Activated CD4-positive, CD25-positive, alpha-beta regulatory T cell treated with anti-CD3 and anti-CD28 coated beads, Interleukin-2, amount 50 U/mL, for 24 hours (primary cell): ENCODE measurements at places on chromosomes 11 and 22.

GRCh38 chr11:44548032-44548695 is 17.3 kb upstream of the CD82 start:
- ATAC-seq: no peak

DNA sequence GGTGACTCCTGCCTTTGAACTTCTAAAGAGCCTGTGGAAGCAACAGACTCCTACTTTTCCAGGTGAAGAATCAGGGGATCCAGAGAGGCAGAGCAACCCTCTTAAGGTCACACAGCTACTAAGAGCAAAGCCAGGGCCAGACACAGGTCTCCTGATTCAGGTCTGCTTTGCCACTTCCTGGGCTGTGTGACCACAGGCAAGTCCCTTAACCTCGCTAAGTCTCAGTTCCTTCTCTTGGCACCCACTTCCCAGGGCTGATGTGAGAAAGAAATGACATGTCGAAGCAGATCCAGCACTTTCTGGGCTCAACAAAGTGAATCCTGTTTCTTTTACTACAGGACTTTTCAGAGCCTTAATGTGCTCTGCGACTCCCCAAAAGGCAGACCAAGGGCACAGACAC is 30.2 kb downstream of the UQCR10 start:
- ATAC-seq: no peak

GRCh38 chr22:43381693-43382092 is 30.1 kb upstream of the MPPED1 start:
- ATAC-seq: peak; percentile 22

DNA sequence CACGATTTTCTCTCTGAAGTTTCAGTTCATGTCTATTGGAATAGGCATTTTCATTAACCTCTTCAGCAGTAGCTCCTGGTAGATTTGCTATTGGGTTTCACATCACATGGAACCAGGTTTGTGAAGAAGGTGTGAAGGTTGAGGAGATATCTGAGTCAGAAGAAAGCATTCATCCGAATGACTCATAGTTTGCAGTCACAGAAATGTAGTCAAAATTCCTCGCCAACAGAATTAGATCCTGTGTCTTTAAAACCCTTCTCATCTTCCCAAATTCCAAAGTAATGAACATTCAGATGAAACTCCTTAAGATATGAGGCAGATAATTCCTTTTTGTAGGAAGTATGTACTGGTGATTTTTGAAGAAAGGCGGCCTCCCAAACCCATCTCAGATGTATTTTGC is 125.0 kb upstream of the LARGE1 start:
- no peak for ATAC-seq

- ATAC-seq: no peak
Measured at GRCh38 chr11:116901211-116901610, 63.8 kb upstream of the APOA1 start.

GRCh38 chr11:79309407-79309806 is 131.4 kb downstream of the TENM4 start:
- ATAC-seq: no peak

GRCh38 chr11:95242091-95242844 is 11.3 kb upstream of the SESN3 start:
- ATAC-seq: no peak

DNA sequence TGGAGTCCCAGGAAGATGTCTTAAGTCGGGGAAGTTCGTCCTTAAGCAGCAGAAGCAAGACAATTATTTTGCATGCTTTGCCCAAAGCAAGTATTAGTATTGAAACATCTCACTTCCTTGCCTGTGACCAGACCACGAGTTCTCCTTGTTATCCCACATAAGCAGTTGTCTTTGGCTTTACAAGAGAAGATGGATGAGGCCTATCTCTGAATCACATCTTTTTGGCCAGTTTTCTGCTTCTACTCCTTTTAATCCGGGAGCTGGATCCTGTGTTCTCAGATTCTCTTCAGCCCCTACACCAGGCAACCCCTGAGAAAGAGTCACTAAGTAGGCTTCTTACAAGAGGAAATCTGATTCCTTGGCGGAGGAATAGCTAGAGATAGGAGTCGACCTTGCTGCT is 2.1 kb downstream of the SYT9 start:
- ATAC-seq: no peak
